Osteocyte (in vitro differentiated cells): ENCODE measurements at places on chromosomes 6 and 20. TPM values are rescaled to one million over a fixed set of nuclear protein-coding genes. Genes with fewer than 3 reads are reported as not detected.
A peak's percentile ranks its signal among the peaks of the same experiment; 100 is the strongest.

FAM83B gene
- 0.26 and 0.64 TPM in 2 replicates for total RNA-seq

CHMP4B gene
- total RNA-seq, result 87.5 and 92.5 TPM in 2 replicates

RGS17 gene
- 2.9 and 3.1 TPM in 2 replicates for total RNA-seq

LHFPL5 gene
- not detected in 2 replicates for total RNA-seq

LZTS3 gene
- total RNA-seq, result 6.6 and 6.9 TPM in 2 replicates

- DNase-seq, result no peak
- H3K36me3 ChIP-seq, result peaks cover under 1% of the 10 kb centered on the region
- no peak overlapping the region for H3K27ac ChIP-seq
- H3K4me3 ChIP-seq, result no peak overlapping the region
These were observed 22.0 kb downstream of the MAPK14 start for GRCh38 chr6:36049582-36049981.

- H3K4me3 ChIP-seq, result no peak overlapping the region
- H3K36me3 ChIP-seq, result no peaks in the 10 kb centered on the region
- no peak for DNase-seq
- peaks cover 3% of the 10 kb centered on the region for H3K27me3 ChIP-seq
- no peaks in the 10 kb centered on the region for H3K4me1 ChIP-seq
These were observed 13.6 kb downstream of the KCNK5 start for GRCh38 chr6:39215640-39216158.

GRCh38 chr6:348860-349396 is 42.6 kb upstream of the IRF4 start:
- H3K36me3 ChIP-seq, result peaks cover 8% of the 10 kb centered on the region
- H3K27me3 ChIP-seq, result no peaks in the 10 kb centered on the region
- no peaks in the 10 kb centered on the region for H3K4me1 ChIP-seq

GRCh38 chr6:139474145-139475108 is 100.0 kb upstream of the CITED2 start:
- H3K36me3 ChIP-seq, result no peaks in the 10 kb centered on the region
- peak overlapping the region; percentile 41 for H3K4me3 ChIP-seq
- H3K27ac ChIP-seq, result peak overlapping the region; percentile 92
- no peaks in the 10 kb centered on the region for H3K27me3 ChIP-seq

GRCh38 chr20:45017857-45018256 is 51.5 kb downstream of the STK4 start:
- no peak for DNase-seq
- no peaks in the 10 kb centered on the region for H3K27me3 ChIP-seq
- H3K4me1 ChIP-seq, result peaks cover 29% of the 10 kb centered on the region

- H3K27ac ChIP-seq, result no peak overlapping the region
- no peaks in the 10 kb centered on the region for H3K27me3 ChIP-seq
- peaks cover 20% of the 10 kb centered on the region for H3K4me1 ChIP-seq
- H3K36me3 ChIP-seq, result no peaks in the 10 kb centered on the region
- no peak for DNase-seq
These were observed 11.0 kb downstream of the ALDH8A1 start for GRCh38 chr6:134938896-134939295.

DNA sequence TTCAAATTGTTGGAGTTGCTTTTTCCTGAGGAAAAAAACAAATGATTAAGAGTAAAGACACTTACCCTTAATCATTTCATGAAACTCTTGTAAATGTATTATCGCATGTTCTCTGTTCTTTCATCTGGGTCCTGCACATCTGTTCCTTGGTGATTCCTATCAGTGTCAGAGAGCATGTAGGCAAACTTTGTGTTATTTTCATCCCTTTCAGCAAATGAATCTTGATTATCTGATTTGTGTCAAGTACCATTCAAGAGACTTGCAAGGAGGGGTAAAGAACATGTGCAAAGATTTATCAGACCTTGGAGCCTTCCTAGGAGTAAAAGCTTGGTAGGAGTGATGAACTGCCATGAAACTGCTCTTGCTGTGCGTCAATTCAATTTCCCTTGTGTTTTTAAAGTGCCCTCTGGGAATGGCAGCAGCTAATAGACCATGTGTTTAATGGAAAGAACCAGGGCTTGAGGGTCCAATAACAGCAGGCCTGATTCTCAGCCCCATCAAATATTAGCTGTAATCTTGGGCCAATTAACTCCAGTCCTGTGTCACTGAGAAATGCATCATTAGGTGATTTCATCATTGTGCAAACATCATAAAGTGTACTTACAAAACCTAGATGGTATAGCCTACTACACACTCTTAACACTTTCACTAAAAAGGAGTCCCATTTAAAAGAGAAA is 118.9 kb upstream of the CEP85L start:
- H3K4me3 ChIP-seq, result no peak overlapping the region
- H3K4me1 ChIP-seq, result peaks cover 3% of the 10 kb centered on the region
- H3K27me3 ChIP-seq, result peaks cover 24% of the 10 kb centered on the region
- DNase-seq, result no peak
- H3K27ac ChIP-seq, result no peak overlapping the region
